G401 (cell line): ENCODE measurements at places on chromosomes 5 and 9. TPM values are rescaled to one million over a fixed set of nuclear protein-coding genes. Genes with fewer than 3 reads are reported as not detected.

- DNase-seq = no peak
Observed at GRCh38 chr5:10719965-10720364, 41.1 kb downstream of the DAP start.

Gene IFNA21
- not detected in 2 replicates for total RNA-seq

Gene IDNK
- total RNA-seq = 1.8 and 3.8 TPM in 2 replicates

GRCh38 chr5:74647096-74647495, 6.6 kb upstream of the ENC1 start:
- no peak for DNase-seq

DNA sequence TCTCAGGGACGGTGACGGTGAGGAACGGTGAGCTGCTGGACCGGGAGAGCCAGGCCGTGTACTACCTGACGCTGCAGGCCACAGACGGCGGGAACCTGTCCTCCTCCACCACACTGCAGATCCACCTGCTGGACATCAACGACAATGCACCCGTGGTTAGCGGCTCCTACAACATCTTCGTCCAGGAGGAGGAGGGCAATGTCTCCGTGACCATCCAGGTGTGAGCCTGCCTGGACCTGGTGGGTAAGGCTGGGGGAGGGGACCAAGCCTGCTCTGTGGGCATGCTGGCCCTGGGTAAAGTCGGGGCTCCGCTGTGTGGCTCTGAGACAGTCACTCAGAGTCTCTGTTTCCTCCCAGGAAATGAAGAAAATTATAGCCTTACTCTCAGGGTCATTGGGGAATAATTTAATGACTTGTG, 29.3 kb downstream of the CDHR2 start:
- DNase-seq = peak; percentile 88

- no peak for DNase-seq
Observed at GRCh38 chr9:68895741-68896478, 118.0 kb downstream of the PRKACG start.

Gene FCN2
- not detected in 2 replicates for total RNA-seq

- DNase-seq = no peak
Observed at GRCh38 chr5:179316111-179316551, 29.1 kb downstream of the ADAMTS2 start.

DNA sequence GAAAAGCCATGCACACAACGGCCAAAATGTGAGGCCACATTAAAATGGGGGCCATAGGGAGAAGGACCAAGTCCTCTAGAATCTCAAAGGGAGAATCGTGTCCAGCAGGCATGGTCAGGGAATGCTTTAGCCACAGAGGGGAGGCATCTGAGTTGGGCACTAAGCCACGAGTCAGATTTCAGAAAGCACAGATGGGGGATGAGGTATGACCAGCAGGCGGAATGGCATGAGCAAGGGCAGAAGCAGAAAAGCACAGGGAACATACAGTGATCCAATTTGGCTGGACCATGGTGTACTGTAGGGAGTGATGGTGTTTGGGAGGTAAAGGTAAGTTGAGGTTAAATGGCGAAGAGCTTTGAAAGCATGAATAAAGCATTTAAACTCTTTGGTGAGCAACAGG, 214.6 kb downstream of the TLE1 start:
- DNase-seq = peak; percentile 64

GRCh38 chr9:133167769-133168168, 4.1 kb upstream of the GBGT1 start:
- no peak for DNase-seq

DNA sequence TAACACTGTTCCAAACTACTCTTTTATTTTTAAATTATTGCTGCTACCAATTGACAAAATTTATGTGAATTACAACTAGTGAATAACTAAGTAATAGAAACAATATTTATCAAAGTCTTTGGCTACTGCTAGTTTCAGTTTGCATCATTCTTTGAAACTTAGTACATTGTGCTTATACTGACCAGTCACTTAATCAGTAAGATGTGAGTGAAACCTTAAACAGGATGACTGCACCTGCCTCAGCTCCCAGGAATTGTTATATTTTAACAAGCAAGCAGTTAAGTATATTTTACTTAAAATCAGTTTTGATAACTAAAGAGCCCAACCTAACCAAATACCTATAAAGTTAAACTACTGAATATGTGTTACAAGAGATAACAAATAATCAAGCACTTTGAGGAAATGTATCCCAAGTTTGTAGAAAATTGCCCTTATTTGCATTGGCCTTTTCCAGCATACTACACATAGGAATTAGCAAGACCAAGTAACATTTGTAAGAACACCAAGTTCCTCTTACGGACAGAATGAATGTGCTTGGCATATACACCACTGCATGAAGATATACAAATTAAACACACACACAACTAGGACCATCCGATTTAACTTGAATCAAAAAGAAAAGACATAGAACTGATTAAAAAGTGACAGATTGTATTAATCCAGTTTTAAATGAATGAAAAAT, 545.5 kb upstream of the DAB2 start:
- no peak for DNase-seq

DNA sequence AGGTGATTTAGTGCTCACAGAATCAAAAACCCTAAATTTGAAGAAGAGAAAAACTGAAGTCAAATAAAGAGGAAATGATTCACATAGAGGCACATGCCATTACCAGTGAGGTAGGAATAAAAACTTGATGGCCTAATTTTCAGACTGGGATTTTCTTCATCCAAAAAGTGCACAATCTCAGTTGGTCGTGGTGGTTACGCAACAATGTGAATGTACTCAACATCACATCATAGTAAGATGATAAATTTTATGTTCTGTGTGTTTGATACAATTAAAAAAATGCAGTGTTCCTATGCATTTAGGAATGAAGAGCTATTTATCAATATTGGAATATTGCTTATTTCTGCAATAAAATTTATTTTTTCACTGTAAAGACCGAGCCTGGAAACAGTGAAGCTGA, 60.7 kb downstream of the SV2C start:
- DNase-seq = no peak

DNA sequence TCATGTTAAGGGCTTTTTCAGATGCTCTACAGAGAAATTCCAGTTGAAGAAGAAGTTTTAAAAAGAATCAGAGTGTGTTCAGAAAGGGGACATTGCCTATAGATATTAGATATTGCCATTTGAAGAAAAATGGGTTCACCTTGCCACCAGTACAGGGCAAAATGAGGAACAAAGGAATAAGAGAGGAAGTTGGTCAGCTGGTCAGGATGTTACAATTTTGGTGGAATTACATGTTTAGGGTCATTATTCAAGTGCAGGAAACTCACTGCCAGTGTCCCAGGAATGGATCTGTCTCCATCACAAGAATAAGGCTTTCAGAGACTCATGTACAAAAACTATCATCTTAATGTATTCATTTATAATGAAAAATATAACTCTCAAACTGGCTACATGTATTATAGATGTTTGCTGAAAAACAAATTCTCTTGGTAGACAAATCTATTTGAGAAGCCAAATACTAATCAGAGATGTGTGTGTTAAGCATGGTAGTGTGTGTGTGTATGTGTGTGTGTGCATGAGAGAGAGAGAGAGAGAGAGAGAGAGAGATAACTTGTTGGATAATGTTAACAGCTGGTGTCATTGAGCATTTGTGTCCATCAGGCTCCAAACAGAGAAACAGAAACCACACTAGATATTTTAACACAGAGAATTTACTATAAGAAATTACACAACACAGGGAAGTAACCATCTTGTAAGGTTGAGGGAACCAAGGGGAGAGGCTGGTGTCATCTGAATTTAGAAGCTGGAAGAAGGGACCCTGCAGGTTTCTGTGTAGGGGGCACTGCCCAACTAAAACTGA, 5.0 kb upstream of the C1QTNF3 start:
- DNase-seq = no peak

- no peak for DNase-seq
Observed at GRCh38 chr5:39256477-39257235, 37.3 kb upstream of the FYB1 start.

DNA sequence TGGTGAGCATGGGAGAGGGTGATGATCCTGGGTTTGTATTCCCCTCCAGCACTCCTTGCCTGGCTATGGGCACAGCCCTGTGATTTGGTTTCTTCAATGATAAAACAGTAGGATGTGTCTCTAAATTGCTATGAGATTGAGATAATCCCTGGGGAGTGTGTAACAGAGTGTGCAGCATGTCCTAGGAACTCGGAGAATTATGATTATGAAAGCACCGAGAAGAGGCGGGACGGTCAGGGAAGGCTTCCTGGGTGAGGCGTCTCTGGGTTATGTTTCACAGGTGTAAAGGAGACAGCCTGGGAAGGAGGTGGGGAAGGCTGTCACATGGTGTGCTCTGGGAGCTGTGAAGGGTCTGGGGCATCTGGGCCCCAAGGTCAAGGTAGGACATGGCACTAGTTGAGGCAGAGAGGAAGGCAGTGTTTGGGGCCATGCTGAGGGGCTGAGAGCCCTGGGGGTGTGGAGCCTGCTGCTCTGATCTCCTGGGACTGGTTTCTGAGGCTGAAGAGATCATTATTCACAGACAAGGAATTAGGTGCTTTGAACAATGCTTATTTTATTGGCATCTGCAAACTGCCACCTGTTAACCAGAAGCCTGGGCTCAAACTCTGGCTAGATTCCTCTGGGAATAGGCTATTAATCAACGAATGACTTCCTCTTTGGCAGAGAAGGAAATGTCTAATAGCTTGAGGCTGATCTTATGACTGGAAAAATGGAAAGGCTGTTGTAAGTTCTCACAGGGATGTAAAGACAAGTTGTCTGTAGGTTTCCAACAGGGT, 73.8 kb upstream of the IL12B start:
- no peak for DNase-seq

- DNase-seq = no peak
Observed at GRCh38 chr5:169943026-169943425, 37.3 kb downstream of the INSYN2B start.

Gene GRIN3A
- total RNA-seq = not detected in 2 replicates

Gene OCLN
- total RNA-seq = 3.3 and 7.8 TPM in 2 replicates

Gene OR1Q1
- total RNA-seq = not detected in 2 replicates

GRCh38 chr5:73444499-73445438, 3.8 kb downstream of the FOXD1 start:
- DNase-seq = no peak

Gene GLRA1
- total RNA-seq = not detected in 2 replicates

Gene MRPL50
- 30.0 and 36.4 TPM in 2 replicates for total RNA-seq

- DNase-seq = no peak
Observed at GRCh38 chr5:127311781-127312525, 21.4 kb downstream of the MEGF10 start.

DNA sequence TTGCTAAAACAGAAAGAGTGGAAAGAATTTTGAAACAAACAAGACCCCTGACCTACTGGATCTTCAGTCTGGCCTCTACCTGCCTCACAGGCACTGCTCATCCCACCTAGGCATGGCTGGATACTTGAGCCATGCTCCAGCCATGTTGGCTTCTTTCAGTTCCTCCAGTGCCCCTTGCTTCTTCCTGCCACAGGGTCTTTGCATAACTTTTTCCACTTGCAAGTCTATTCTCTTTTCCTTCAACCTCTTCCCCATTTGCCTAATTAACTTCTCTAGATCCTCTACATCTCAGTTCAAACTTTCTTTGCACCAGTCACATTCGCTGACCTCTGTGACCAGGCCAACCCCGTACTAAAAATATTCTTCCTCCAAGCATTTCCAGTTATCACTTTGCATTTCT, 50.4 kb downstream of the STARD4 start:
- no peak for DNase-seq

DNA sequence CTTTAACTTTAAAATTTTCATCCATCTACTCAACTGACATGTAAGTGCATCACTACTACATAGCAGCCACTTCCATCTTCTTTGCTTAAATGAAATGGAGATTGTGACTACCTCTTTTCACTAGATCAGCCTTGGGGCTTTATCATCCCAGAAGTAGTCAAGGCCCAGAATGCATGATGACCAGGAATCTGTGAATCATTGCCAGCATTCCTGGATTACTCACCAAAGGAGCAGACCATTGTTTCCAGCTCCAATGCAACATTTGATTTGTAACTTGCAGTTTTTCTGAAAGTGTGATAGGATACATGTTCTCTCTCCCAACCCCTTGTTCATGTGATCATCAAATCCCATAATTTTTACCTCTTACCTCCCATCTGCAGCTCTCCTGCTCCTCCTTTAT, 65.1 kb downstream of the PLPPR1 start:
- DNase-seq = no peak

Gene CHD1
- 38.9 and 65.4 TPM in 2 replicates for total RNA-seq

GRCh38 chr9:129624947-129625346, 1.0 kb upstream of the NTMT1 start:
- DNase-seq = no peak

Gene PALM2AKAP2
- not detected in 2 replicates for total RNA-seq
